Ecto neural progenitor cell (in vitro differentiated cells): ENCODE measurements at places on chromosomes 1 and 21.

- no peak for DNase-seq
Observed at GRCh38 chr1:61253059-61253735, 170.8 kb downstream of the NFIA start.

DNA sequence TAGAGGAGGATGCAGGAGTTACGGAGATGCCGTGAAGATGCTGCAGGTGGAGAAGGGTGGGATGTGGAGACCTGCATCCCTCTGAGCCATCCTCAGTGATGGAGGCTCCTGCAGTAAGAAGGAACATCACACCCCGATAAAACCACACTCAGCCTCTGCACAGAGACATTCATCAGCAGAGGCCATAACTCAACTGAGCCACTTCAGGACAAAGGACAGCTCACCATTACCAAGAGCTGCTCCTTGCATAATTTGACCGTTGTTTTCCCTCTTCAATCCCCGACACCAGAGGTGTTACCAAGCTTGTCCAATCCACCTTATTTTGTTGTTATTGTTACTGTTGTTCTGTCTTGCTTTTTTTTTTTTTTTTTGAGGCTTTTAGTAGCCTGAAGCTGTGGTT is 543.9 kb downstream of the AJAP1 start:
- DNase-seq: no peak

GRCh38 chr1:25642574-25643108 is 26.1 kb downstream of the MAN1C1 start:
- peak; percentile 19 for DNase-seq

DNA sequence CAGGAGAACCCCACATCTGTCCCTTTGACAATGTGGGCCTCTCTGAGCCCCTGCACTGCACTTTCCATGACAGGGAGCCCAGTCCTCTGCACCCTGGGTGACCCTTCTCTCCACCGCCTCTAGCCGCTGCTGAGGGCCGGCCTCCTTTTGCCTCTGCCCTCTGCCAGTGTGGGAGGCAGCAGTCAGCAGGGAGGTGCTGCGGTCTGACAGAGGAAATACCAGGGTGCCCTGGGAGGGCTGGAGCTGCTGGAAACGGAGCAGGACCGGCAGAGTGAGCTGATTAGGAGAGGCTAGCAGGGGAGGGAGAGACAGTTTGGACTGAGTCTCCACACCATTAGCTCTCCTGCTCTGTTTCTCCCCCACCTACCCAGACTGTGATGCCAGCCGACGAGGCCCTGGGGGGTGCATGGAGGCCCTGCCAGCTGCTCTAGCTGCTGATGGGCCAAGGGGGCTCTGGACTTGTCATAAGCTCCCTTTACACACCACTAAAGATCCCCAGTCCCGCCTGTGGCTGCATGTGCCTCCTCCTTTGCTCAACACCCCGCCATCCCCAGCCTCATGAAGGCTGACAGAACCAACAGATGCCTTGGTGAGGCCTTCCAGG is 171.1 kb upstream of the KLHDC7A start:
- DNase-seq: no peak

DNA sequence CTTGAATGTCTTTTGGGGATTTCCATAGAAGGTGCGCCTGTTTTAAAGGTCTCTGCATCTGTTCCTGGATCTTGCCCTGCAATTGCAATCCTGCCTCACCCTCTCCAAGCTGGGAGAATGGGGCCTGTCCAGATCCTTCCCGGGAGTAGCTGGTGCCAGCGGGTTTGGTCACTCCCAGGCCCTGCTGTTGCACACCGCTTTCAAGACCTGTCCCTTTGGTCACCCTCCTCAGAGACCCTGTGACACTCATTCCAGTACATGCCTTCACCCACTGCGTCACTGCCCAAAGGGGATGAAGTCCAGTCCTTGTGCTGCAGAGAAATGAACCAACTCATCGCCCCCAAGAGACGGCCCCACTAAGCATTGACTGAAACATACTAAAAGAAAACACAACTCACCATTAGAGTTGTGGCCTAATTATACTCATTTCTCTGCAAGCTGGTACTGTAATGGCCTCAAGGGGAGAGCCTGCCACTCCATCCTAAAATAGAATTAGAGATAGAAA is 1.9 kb upstream of the IRF2BP2 start:
- DNase-seq: peak; percentile 59

DNA sequence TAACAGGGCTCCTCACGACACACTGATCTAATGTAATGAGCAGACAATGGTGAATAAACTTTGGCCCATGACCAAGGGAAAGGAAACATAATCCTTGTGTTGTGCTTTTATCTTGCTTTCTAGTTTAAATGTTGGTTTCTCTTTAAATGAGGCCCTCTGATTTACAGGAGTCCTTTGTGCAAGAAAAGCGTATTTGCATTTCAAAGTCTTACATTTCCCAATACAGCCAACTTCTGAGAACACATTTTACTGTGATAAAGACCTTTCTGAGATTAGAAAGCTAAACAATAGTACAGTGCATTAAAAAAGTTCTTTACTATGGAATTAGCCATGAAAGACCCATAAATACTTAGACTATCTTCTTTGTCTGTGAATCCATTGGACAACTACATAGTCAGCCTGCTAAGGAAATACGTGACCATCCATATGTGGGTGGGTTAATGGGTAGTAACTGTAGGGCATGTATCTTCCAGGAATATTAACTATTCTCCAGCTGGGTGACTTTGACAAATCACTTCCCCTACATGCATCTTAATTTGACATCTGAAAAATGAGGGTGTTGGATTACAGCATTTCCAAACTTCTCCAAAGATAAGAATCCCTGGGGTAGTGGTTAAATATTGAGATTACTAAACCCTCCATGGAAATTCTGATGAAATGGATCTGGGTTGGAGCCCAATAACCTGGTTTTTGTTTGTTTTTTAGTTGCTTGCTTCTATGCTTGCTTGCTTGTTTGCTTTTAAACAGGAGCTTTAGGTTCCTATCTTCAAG is 50.3 kb upstream of the USP1 start:
- DNase-seq: no peak

DNA sequence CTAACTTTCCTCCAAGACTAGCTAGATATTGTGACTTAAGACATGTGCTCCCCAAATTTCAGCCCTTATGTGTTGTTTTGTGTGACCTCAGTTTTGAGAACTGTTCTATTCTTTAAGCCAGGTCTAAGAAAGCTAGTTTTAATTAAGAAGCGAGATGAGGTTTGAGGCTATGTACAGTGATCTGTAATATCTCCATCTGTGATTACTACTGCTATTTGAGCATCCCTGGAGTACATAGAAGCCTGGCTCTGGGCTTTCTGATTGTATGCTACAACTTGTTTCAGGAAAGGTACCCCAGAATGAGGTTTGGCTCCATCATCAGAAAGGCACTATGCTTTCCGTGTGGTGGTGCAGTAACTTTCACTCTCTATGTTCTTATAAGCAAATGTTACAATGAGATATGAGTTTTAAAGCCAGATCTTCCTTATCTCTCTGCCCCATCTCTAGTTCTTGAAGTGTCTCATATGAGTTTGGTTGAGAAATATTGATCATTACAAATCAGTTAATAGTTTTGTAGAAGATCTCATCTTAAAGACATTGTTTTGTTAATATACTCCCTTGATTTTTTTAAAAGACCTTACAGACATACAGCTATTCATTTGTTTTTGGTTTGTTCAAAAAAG is 605 bp downstream of the RGS4 start:
- no peak for DNase-seq

GRCh38 chr21:39525129-39525528 is 73.4 kb downstream of the SH3BGR start:
- no peak for DNase-seq

DNA sequence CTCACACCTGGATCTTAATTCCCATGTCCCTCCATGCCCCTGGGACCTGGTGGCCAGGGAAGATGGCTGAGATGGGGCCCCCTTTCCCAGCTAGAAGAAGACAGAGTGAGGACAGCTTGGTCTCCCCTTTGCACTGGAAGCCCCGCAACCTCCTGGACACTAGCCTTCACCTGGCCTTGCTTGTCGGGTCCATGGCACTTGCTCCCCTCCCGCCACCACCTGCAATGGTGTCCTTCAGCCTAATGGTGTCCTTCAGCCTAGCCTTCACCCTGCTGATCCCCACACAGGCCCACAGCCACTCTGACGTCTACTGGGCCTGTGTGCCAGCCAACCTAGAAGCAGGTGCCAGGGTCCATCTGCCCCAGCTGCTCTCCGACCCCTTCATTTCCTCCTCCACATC is 45.9 kb upstream of the EDN2 start:
- no peak for DNase-seq

GRCh38 chr1:89877756-89878155 is 56.9 kb downstream of the LRRC8D start:
- no peak for DNase-seq

DNA sequence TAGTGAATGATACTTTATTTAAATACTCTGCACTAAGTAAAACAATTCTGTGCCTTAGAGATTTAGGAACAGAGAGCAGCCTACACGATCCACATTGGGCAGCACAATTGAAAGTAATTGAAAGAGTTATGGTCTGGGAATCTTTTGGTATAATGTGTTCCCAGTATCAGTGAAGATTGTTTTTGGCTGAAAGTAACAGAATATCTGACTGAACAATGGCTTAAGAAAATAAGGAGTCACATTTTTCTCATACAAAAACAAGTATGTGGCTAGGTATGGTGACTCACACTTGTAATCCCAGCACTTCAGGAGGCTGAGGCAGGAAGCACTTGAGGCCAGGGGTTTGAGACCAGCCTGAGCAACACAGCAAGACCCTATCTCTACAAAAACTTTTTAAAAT is 306.2 kb downstream of the NFIA start:
- no peak for DNase-seq

DNA sequence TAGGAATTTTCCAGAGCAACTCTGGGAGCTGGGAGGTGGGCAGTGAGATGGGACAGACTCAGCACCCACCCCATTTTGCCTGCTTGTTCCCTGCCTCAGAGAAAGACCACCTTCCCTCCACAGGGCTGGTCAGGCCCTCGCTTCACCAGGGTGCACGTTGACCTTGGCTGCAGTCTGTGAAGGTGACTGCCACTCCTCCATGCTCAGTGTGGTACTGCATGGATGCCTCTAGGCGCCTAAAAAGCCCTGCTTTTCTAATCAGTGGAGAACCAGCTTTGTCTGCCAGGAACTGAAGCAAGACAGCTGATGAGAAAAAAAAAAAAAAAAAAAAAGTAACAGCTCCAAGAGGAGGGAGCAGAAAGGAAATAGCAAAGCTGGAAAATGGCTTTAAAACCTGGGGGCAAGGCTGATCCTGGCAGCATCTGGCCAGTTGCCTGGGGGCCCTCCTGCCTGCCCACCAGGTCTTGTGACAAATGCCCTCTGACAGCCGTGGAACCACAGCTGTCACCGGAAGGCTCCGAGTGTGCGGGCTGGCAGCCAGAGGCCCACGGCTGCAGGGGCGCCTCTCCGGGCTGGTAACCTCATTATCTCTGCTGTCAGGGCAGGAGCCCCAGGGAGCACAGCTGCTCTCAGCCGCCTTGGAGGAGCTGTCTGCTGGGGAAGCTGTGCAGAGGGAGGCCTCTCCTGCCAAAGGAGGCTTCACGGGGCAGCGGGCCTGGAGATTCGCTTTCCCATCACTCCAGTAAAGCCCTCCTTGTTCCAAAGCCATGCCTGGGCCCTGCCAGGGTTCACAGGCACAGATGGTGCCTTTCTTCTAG is 13.7 kb downstream of the KIAA1614 start:
- peak; percentile 79 for DNase-seq
